ENCODE measurements at places on chromosomes 2 and 18. TPM values are rescaled to one million over a fixed set of nuclear protein-coding genes. Genes with fewer than 3 reads are reported as not detected.

- DNase-seq, result no peak
These were observed 243.3 kb downstream of the LOXHD1 start for GRCh38 chr18:46413684-46414083.

- DNase-seq, result no peak
These were observed 732.3 kb upstream of the CELF4 start for GRCh38 chr18:38297910-38298309.

- no peak for DNase-seq
These were observed 725.8 kb downstream of the BCL11A start for GRCh38 chr2:59827677-59828076.

DNA sequence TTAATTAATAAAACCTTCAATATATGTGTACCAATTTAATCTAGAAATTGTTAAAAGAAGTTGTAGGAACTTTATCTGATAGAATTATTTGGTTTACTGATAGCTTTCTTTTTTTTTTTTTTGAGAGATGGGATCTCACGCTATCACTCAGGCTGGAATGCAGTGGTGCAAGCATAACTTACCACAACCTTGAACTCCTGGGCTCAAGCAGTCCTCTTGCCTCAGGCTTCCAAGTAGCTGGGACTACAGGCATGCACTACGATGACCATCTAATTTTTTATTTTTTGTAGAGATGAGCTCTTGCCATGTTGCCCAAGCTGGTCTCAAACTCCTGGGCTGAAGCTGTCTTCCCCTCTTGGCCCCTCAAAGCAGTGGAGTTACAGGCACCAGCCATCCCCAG lies 66.8 kb downstream of the CCDC138 start:
- DNase-seq, result no peak

NMS gene
- total RNA-seq, result not detected

GRCh38 chr2:71720596-71721361 lies 267.4 kb downstream of the DYSF start:
- no peak for DNase-seq

CD8B gene
- 0.67 TPM for total RNA-seq

LOXHD1 gene
- total RNA-seq, result 2.3 TPM

Measured in mesenteric fat pad (tissue), 1 donor.